Thyroid gland (tissue), 4 donors: ENCODE measurements at places on chromosomes 13 and 19. TPM values are rescaled to one million over a fixed set of nuclear protein-coding genes. Genes with fewer than 3 reads are reported as not detected.

DNA sequence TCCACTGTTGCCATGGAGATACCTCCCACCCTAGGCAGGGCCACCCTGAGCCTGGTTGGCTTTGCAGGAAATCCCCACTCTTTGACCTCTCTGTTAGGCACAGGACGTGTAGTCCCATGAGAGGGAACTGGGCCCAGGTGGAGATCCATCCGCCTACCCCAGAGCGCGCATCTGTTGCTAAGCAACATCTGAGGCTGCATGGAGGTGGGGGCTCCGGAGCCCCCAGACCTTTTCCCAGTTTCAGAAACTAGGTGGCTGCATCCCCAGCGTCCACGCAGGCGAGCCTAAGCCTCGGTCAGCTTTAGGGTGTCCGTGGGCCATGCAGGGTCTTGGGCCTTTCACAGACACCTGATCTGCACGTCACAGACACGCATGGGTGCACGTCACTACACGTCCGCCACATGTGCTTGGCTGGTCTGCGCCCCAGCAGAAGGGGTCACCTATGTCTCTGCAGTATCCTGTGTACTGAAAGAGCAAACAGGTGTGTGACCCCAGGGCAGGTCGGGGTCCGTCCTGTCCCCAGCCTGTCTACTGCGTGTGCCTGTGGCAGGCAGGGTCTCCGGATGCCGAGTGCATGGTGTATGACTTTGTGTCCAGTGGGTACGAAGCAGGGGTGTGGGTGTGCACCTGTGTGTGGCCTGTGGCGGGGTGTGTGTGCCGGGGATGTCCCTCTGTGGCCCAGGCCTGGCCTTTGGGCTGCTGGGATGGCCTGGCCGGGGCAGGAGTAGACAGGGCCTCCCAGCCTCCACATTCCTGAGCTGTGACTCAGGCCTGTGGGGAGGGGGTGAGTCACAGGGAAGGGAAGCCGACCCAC, 4.1 kb upstream of the CIRBP start:
- peak; percentile 63 for DNase-seq

DNA sequence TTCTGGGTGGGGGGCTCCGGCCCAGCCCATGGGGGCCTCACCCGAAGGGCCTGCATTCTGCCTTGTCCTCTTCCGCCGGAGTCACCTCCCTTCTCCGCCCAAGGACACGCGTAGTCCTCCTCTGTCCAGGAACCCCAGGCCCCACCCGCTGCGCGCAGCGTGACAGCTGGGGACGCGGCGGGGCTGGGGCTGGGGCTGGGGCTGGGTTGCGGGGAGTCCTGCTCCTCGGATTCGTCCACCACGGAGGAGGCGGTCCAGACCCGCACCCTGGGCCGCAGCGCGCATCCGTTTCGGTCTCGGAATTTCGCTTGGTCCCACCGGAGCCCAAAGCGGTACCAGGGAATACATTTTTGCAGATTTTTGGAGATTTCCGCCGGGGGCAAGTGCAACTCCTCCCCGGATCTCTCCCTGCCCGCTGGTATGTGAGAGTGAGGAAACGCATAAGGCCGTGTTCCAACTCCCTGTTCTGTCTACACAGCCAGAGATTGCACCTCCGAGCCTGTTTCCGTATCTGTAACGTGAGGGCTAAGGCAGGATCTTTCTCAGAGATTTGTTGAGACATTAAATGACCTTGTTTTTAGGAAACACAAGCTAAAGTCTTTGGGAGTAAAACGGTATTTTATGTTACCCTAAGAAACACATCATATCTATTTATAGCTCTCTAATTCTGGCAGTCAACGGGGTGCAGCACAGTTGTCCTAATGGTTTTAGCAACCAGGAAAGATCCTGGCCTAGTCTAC, at the start of gene COX7A1:
Gene COX7A1, minus strand, starts transcription at position 96 of the 740 bp plus-strand sequence. Its CDS starts 40 bp downstream, at position 56.
- peak; percentile 68 for DNase-seq

- DNase-seq, result no peak
These were observed 9.6 kb downstream of the PLEKHG2 start for GRCh38 chr19:39422020-39422419.

GRCh38 chr13:20149762-20150161, 11.1 kb downstream of the GJA3 start:
- DNase-seq, result no peak

- DNase-seq, result no peak
These were observed 195.5 kb downstream of the ZNF536 start for GRCh38 chr19:30567536-30568232.

DNA sequence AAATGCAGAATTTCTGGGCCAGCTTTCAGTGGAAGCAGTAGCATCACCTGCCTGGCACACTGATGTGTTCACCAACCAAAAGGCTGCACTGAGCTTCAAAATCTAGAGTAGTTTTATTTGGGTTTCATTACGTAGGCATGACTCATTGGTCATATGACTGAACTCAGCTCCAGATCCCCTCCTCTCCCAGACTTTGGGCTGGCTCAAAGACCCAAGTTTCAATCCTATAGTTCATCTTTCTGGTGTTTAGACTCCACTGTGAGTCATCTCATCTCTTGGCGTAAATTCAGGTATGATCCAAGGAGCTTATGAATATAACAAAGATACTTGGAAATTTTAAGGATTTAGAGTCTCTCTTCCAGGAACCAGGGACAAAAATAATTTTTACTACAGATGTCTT, 17.7 kb downstream of the ZMYM5 start:
- no peak for DNase-seq

GRCh38 chr13:39490136-39490535, 112.9 kb downstream of the LHFPL6 start:
- DNase-seq, result no peak

- no peak for DNase-seq
These were observed 2.5 kb upstream of the TMEM255B start for GRCh38 chr13:113756441-113757097.

Gene RASAL3
- 2.6 TPM for total RNA-seq

DNA sequence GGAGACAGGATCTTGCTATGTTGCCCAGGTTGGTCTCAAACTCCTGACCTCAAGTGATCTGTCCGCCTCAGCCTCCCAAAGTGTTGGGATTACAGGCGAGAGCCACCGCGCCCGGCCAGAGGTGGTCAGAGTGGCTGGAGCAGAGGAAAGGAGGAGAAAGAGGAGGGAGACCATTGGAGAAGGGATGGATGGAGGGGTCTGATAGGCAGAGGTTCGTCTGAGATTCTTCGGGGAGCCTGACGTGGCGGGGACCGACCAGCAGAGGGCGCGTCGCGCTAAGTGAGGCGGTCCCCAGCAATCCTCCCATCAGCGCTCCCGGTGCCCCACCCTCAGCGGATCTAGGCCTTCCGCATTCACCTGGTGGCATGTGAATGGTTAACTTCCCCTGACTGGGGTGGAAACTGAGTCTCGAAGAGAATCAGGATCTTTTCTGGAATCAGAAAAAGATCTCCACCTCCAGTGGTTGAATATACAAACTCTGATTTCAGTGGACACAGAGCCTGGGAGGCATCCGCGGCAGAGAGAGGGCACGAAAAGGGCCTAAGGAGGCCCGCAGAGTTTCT, 8.8 kb downstream of the GTPBP3 start:
- peak; percentile 60 for DNase-seq

- no peak for DNase-seq
These were observed 7.9 kb upstream of the TMPRSS9 start for GRCh38 chr19:2352121-2352520.

- no peak for DNase-seq
These were observed 15.5 kb upstream of the ZNF835 start for GRCh38 chr19:56687031-56687430.

DNA sequence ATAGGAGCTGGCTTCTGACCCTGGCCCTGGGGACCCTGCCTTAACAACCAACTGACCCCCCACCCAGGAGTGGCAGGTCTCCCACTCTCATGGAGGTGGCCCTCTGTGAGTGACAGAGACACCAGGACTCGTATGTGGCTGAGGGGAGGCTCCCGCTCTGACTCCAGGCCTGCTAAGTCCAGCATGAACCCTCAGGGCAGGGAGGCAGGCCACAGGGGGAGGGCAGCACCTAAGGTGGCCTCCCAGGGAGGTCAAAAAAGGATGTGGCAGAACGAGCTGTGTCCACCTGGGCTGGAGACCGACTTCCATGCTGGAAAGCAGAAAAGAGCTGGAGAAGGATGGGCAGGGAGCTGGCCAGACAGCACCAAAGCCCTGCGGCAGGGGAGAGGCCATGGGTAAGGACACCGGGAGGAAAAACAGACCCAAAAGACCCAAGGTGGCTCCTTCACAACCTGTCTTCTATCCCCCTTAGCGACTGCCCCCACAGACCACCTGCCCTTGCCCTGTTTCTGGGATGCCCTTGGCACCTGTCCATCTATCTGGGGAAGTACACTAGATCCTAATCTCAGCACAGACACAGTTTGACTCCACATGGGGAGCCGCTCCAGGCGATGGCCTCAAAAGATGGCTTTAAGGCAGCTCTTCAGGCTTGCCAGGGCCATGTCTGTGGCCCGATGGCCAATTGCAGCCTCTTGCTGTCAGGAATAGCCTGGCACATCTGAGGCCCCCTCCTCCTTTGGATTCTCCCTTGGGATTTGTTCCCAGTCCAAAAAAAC, 10.5 kb upstream of the SLC35E1 start:
- DNase-seq, result no peak

GRCh38 chr19:55460670-55461258, 678 bp downstream of the ISOC2 start:
- DNase-seq, result peak; percentile 73

- DNase-seq, result no peak
These were observed at the start of gene FPR1 for GRCh38 chr19:51751655-51752054. FPR1 (minus strand) TSS chr19:51751878; CDS start chr19:51746994, 4,884 bp downstream.

GRCh38 chr19:33795370-33796163, 1.1 kb upstream of the KCTD15 start:
- peak; percentile 84 for DNase-seq
